ENCODE measurements at places on chromosomes 6 and 20.

- DNase-seq = no peak
Observed at GRCh38 chr20:25207960-25208534, 12.5 kb downstream of the ENTPD6 start.

- no peak for DNase-seq
Observed at GRCh38 chr20:51937779-51938178, 135.5 kb upstream of the SALL4 start.

- DNase-seq = no peak
Observed at GRCh38 chr6:150252714-150253444, 110.0 kb downstream of the PPP1R14C start.

DNA sequence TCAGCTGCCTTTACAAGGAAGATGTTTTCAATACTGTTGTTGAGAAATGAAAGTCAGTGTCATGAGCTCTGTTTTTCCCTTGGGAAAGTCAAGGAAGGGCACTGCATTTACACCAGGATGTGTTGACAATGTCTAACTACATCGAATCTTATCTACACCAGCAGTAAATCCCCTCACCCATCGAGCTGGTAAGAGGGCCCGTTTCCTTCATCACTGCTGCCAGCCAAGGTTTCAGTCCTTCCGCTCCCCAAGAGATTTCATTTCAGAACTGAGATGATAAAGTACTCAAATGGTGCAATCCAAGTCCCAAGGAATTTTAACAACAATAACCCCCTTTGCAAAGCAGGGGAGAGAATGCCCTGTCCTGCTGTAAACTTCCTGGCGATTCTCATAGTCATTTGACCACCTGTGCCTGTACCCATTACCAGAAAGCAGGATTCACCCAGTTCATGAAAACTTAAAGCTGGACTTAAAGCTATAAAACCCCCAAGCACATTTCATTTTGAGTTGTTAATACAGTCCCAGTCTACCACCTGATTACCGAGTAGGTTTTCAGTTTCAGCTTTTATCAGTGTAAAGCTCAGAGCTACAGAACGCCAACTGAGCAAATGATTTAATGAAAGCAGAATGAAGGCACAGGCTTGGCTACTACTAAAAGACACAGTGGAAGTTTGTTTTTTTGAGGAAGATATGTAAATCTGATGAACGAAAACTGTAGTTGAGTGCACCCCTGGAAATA lies 122.5 kb upstream of the TAB2 start:
- no peak for DNase-seq

DNA sequence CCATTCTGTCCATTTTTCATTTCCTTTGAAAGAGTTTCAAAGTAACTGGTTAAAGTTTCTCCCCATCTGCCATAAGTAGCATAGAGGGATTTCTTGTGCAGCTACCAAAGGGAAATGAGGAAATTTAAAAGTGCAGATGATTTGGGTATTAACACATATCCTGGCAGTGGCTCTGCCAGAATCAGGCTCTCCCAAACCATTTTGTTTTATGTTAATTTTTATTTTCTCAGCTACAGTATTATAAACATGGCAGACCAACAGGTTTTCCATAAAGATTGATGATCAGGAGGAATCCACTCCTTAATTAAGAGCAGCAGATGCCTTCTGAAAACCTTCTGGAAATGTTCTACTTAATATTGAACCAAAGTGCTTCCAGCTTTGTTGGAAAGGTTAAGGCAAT lies 13.9 kb downstream of the PLCB4 start:
- DNase-seq = no peak

DNA sequence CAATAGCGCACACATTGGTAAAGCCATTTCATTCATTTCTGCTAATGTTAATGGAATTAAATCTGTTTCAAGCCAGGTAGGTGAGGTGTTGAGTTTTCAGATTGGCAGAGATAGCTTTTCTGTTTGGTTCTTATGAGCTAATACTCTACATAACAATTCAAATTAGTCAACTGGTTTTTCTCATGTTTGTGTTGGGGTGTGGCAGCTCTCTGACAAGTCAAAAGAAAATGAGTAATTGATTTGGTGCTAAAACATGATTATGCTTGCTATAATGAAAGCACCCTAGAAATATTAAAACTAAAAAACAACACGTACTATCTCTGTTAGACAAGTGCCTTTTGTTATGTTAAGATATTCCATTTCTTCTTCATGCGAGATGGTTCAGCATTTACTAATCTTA lies 13.6 kb downstream of the PPP1R14C start:
- DNase-seq = no peak

DNA sequence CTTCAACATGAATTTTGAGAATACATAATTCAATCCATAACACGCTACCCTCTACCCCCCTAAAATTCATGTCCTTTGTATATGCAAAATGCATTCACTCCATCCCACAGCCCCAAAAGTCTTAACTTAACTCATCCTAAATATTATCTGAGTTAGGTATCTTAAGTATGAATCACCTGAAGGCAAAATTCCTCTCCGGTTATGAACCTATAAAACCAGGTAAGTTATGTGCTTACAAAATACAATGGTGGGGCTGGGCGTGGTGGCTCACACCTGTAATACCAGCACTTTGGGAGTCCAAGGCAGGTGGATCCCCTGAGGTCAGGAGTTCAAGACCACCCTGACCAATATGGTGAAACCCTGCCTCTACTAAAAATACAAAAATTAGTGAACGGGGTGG lies 23.5 kb upstream of the PRSS35 start:
- DNase-seq = no peak

GRCh38 chr20:58001381-58001780 lies 227.1 kb downstream of the ANKRD60 start:
- DNase-seq = no peak

GRCh38 chr20:3156811-3157619 lies 2.6 kb downstream of the FASTKD5 start:
- no peak for DNase-seq

GRCh38 chr6:42791706-42792320 lies 10.0 kb downstream of the BICRAL start:
- no peak for DNase-seq

DNA sequence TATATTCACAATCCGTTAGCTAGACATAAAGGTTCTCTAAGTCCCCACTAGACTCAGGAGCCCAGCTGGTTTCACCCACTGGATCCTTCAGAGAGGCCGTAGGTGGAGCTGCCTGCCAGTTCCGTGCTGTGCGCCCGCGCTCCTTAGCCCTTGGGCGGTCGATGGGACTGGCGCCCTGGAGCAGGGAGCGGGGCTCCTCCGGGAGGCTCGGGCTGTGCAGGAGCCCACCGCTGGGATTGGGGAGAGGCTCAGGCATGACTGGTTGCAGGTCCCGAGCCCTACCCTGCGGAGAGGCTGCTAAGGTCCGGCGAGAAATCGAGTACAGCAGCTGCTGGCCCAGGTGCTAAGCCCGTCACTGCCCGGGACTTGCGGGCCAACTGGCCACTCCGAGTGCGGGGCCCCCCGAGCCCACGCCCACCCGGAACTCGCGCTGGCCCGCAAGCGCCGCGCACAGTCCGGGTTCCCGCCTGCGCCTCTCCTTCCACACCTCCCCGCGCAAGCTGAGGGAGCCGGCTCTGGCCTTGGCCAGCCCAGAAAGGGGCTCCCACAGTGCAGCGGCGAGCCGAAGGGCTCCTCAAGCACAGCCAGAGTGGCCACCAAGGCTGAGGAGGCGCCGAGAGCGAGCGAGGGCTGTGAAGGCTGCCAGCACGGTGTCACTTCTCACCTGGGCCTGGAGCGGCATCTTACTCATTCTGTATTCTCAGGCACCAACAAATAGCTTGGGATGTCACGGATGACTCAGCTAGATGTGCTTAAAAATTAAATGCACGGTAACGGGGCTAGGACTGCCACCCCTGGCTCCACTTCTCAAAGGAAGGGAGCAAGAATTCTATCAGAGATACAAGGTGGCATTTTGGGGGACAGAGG lies 44.1 kb downstream of the IRF4 start:
- DNase-seq = no peak

DNA sequence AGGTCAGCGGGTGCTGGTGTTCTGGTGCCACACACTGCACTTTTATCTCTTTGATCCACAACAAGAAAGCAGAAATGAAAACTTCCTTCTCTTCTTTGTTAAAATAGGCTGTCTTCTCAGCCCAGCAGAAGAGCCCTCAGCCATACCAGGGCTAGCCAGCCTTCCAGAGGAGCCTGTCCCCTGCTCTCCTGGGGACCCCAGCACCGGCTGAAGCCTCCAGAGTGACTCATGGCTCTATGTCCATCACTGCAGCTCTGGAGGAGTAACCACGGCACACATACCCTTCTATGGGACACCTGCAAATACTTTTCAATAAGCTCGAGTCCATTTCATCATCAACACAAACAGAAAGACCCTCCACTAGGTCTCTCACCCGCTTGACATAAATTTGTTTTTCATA lies 135.6 kb upstream of the CST7 start:
- no peak for DNase-seq

GRCh38 chr20:51460569-51461265 lies 81.8 kb downstream of the NFATC2 start:
- DNase-seq = no peak

DNA sequence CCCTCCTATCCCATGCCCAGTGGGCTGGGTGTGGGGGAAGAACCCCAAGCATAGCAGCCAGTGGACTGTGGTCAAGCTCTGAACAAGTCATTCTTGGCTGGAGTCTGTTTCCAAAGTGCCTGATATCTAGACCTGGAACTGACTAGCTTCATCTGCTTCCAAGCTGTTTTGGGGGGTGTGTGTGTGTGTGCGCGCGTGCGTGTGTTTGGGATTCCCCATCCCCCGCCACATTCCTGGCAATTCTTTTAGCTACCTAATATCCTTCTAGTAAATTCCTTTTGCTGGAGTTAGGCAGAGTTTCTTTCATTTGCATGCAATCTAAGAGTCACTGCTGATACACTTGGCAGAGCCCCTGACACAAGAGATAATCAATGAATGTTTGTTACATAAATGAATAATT lies 7.8 kb downstream of the PAK5 start:
- no peak for DNase-seq

- no peak for DNase-seq
Observed at GRCh38 chr6:121439926-121440325, 4.5 kb downstream of the GJA1 start.

DNA sequence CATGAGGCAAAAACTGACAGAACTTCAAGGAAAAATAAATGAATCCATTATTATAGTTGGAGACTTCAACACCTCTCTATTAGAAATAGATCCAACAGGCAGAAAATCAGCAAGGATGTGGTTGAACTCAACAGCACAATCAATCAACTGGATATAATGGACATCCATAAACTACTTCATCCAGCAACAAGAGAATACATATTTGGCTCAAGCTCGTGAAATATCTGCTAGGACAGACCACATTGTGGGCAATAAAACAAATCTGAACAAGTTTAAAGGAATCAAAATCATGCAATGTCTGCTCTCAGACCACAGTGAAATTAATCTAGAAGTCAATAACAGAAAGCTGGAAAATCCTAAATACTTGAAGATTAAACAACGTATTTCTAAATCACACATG lies 362.6 kb downstream of the CD109 start:
- no peak for DNase-seq

- DNase-seq = no peak
Observed at GRCh38 chr20:61678437-61678836, 387.2 kb downstream of the TAF4 start.

- DNase-seq = no peak
Observed at GRCh38 chr6:121615493-121615892, 180.0 kb downstream of the GJA1 start.

GRCh38 chr20:36479938-36480337 lies 61.4 kb upstream of the MYL9 start:
- no peak for DNase-seq

- no peak for DNase-seq
Observed at GRCh38 chr6:168708984-168709383, 268.0 kb downstream of the SMOC2 start.

GRCh38 chr6:170200458-170200891 lies 90.4 kb downstream of the DLL1 start:
- no peak for DNase-seq

- no peak for DNase-seq
Observed at GRCh38 chr6:30727920-30728553, 7.9 kb downstream of the TUBB start.

DNA sequence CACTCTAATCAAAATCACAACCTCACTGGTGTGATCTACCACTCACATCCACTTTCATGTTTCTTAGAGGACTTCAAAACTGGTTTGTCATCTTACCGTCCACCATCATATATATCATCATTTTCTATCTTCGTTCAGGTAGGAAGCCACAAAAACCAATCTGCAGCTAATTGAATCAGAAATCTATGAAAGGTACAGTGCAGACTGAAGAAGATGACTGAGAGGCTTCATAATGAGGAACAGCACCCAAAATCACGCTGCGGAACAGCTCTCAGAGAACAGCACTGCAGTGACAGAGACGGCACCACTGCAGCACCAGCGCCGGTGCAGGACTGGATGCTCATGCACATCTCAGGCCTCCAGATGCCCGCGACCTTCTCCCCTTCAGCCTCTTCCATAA lies 13.0 kb downstream of the GMDS start:
- DNase-seq = no peak

DNA sequence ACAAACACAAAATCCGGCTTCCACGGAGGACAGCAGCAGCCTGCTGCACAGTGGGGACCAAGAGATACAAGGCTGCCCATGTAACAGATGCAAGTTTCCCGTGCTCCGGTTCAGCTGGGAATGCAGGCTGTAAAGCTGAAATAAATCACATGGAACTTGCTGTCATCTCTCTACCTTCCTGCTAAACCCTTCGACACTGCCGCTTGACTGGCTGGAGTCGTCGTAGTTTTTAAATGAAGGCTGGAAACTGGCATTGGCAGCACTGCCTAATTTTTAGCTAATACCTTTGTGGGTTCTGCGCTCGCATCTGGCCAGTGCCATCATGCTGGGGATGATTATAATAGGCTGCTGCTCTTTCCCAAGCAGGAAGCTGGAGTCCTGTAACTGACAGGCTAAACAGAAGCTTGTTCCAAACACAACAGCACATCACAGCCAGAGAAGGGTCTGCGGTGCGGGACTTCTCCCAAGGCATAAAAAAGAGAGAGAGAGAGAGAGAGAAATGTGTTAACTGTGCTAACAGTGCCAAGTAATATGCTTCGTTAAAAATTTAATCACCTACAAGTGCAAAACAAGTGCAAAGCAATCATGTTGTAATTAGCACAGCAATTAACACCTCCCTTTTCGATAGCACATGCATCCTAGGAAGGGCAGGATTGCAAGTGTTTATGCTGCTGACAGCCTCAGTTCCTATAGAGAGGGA lies 146.1 kb downstream of the TFAP2A start:
- no peak for DNase-seq

DNA sequence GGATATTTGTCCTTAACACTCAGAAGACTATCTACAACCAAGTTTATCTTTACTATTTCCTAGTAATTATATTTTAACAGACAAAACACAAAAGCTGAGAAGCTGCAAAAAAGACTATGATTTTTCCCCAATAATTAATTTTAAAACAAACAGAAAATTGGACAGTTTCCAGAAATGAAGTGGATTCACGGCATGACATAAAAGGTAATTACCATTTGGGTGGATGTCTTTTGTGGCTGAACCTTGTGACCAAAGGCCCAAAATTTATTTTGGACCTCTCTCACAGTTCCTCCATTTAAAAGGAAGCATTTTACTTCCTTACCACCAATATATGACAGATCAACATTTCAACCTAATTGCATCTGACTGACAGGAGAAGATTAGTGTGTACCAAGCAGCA lies 90.2 kb downstream of the GMDS start:
- no peak for DNase-seq
